Activated CD4-positive, alpha-beta T cell treated with anti-CD3 and anti-CD28 coated beads, Interleukin-2, amount 10 ng/mL, durations not matched to agents 7 days and 5 days (primary cell): ENCODE measurements at places on chromosomes 7 and 10.

DNA sequence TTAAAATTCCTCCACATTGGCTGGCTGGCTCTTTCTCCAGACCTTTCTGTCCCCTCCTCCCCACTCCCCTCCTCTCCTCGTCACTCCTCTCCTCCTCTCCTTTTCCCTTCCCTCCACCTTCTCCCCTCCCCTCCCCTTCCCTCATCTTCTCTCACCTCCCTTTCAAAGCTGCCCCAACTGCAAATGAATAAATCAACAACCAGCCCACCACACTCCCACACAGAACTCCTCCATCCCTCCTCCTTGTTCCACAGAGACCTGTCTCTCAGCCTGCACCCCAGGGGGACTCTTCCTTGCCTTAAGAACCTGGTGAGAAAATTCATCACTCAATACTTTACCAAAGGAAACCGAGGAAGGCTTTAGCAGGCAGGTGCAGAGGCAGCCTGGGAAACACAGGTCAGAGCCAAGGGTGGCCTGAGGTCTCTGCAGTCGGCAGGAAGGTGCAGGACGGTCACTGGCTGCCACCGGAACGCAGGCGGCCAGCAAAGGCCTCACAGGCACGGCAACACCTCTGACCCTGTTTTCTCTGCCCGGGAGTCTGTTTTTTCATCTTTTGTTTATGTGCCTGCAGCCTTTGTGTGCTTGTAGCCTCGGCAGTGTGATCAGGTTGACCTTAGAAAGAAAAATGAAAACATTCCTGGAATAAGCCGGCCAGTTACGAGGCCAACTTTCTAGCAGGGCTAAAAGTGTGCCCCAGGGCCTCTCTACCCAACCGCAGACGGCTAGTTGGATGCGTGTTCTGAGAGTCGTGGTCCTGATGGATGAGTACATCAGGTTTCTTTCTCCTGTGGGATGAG, 207.6 kb upstream of the KLF6 start:
- no peak for DNase-seq

- DNase-seq = no peak
Observed at GRCh38 chr10:132575320-132576201, 38.0 kb downstream of the INPP5A start.

DNA sequence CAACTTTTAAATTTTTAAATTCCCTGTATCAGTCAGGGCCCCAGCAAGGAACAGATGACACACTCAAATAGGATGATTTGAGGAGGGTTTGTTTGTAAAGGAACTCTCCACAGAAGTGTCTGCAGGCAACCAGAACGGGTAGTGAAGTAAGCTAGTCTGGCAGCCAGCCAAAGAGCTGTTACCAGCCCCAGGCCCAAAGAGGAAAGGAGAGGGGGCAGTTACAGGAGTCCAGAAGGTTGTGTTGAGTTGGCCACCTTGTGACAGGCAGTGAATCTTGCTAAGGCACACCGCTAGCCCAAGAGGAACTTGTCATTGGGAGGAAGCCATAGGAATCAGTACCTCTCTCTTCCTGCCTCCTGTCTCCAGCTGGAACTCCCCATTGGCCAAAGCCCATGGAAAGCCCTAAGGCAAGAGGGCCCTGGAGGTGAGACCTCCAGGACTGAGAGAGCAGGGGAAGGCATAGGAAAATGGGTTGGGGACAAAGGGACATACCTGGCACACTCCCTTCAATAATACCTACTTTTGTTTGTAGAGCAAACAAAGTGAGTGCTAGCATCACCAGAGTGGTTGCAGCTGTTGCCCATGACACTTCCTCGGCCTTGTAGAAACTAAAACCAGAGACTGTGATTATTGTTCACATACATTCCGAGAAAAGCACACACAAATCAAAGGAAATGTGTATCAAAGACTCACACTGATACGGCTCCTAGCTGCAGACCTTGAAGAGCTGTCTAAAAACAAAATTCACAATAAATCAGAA, 25.4 kb upstream of the GATAD1 start:
- no peak for DNase-seq

GRCh38 chr10:29763396-29763795, 128.6 kb upstream of the SVIL start:
- no peak for DNase-seq

DNA sequence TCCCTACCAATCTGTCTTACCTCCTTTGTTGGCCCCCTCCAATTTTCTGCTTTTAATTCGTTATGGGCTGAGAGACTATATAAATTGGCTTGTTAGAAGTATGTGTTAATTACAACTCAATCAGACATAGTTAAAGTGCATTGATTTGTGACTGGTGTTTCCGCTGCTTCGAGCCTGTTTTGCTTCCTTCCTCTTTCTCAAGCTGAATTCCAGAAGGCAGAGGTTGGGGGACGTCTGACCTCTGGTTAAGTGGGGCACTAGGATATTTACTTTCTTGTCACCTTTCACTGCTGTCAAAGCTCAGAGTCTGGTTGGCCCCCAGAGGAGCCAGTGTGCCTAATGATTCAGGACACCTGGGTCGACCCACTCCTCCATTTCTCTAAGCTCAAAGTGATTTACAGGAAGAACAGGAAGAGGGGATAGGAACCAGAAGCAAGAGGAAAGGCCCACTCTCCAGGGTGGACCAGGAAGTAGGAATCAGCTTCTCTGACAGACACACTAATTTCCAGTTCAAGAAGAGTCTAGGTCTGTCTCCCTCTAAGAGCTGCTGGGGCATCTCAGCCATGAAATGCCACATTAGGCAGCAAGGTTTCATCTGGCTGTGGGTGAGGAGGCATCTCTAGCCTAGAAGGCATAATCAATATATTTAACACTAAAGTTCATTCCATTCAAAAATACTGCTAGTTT, 397.2 kb upstream of the NPVF start:
- DNase-seq = no peak

GRCh38 chr10:1193561-1193960, 137.4 kb downstream of the WDR37 start:
- DNase-seq = no peak

- no peak for DNase-seq
Observed at GRCh38 chr10:49353026-49353894, 42.6 kb downstream of the DRGX start.

DNA sequence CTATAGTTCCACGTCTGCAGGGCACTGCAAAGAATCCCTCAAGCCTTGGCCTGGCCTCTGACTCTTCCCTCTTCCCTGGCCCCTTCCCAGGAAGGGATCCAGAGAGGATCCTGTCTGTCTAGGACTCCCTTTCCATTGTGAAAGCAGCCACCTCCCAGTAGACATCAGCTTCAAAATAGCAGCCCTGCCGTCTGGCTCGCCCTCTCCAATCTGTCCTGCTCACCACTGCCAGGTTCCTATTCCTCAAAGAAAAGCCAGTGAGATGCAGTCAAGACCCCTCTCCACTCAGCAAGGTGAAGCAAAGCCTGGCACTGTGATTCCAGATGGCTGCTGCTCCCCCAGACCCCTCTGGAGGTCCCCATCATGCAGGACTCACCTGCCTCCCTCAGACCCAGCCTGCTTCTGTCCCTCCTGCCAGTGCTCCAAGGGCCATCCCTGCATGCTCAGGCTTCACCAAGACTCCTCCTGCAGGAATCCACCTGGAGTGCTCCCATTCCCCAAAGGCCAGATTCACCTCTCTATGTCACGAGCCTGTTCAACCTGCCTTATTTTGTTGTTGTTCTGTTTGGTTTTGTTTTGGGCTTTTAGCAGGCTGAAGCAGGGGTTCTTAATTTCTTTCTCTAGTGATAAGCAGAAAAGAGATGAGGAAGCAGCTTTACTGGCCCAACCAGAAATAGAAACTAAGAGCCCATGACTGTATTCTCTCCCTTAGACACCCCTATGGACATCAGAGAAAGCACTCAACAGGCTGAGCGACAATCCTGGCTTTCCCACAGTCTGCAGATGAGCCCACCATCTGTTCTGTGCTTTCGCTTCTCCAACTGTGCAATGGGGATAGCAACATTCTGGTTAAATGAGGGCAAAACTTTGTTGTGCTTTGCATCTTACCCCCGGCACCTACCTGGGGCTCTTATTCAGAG, 305.1 kb downstream of the GRID1 start:
- no peak for DNase-seq

DNA sequence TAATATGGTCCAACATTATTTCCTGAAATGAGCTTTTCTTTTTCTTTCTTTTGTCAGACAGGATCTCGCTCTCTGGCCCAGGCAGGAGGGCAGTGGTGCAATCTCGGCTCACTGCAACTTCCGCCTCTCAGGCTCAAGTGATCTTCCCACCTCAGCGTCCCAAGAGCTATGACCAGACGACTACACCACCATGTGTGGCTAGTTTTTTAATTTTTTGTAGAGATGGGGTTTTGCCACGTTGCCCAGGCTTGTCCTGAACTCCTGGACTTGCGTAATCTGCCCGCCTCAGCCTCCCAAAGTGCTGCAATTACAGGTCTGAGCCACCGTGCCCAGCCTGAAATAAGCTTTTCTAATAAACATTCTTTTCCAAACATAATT, 48.6 kb downstream of the CUL2 start:
- DNase-seq = no peak

DNA sequence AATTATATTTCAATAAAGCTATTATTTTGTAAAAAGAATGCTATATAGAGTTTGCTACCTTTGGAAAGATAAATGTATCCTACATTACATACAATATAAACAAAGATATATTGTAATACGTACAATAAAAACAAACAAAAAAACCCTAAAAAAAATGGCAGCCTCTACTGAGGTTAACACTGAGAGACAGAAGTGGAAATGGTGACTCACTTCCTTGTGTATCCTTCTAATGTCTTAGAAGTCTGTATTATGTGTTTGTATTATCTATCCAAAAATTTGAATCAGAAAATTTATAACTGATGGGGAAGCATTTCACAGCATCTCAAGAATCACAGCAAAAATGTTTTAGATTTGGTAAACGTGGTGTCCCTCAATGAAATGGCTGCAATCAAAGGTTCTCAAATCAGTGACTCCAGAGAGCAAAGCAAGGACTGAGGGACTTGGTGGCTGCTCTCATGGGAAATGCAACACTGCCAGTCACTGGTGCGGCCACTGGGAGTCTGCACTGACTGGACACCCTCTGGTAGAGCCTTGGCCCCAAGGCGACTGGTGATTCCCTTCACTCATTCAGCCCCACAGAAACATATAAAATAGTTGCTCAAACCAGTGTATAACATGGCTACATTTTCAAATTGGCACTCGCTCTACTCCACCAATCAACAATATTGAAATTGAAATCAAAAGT, 53.8 kb downstream of the PANK1 start:
- DNase-seq = no peak

- DNase-seq = no peak
Observed at GRCh38 chr10:61974601-61975390, 73.3 kb downstream of the ARID5B start.

DNA sequence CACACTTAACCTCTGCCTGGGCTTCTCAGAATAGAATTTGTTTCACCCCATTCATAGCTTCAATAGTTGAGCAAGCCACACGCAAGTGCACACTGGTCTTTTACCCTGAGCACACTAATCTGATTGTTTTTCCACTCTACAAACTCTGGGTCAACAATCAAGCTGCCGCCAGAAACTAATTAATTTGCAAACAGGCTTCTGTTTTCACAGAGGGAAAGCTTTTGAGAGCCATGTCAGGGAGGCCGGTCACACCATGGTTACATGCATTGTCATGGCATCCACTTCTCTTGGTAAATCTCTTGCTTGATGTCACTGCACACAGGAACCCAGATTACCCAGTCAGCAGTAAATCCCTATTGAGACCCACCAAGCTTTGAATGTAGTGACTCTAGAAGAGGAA, 154.2 kb downstream of the SEMA3A start:
- DNase-seq = no peak

GRCh38 chr10:89079961-89080360, 89.4 kb downstream of the FAS start:
- no peak for DNase-seq

GRCh38 chr10:88163572-88163971, 300.1 kb downstream of the PTEN start:
- no peak for DNase-seq

GRCh38 chr7:19920166-19920565, 146.7 kb upstream of the TMEM196 start:
- DNase-seq = no peak

GRCh38 chr7:106623853-106624252, 37.1 kb downstream of the CCDC71L start:
- DNase-seq = no peak

DNA sequence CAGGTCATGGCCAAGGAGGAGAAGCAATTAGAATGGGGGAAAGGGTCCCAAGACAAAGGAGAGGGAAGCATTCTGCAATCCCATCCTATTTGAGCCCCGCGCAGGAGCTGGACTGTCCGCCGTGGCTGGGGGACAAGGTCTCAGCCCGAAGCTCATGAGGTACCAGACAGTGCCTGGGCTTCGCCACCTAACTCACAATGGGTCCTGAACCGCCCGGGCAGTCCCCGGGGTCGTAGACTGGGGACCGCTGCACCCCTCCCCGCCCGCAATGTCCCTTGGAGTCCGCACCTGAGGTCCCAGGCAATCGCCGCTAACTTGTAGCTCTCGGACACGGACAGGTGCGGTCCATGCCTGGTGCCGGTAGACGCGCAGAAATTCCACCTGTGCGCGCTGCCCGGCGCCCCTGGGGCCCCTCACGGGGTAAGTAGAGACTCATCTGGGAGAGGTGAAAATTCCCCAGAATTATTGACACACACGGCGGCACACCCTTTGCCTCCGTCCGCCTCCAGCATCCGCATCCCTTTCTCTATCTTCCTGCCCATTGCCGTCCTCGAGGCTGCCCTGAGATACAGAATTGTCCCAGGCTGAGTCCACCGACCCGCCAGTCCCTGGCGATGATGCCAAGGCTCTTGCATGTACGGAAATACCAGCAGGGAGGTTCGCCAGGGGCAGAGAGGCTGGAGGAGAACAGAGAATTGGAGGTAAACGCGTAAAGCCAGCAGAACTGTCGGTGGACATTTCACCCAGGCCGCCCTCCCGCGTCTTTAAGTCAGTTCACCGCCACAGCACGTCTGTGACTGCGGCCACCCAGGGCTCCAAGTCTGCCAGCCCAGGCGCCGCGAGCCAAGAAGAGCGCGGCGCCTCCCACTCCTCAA, 1.8 kb downstream of the CHRM2 start:
- no peak for DNase-seq

- DNase-seq = no peak
Observed at GRCh38 chr10:48496831-48497779, 107.8 kb downstream of the ARHGAP22 start.

DNA sequence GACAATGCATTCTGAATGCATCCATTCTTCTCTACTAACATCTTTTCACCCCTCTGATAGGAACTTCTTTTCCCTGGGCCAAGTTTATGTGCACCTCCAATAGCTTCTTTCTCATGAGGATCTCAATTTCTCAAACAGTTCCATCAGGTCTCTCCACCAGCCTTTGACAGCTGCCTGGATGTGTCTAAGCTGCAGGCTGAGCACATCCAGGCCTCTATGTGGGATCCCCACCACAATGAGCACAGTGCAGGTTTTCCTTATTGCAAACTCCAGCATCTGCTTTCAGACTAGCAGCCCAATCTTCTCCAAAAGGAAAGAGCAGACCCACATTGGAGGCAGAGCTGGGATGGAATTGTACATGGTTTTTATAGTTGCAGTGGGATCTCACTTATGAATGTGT, 145.3 kb upstream of the TBX20 start:
- no peak for DNase-seq

DNA sequence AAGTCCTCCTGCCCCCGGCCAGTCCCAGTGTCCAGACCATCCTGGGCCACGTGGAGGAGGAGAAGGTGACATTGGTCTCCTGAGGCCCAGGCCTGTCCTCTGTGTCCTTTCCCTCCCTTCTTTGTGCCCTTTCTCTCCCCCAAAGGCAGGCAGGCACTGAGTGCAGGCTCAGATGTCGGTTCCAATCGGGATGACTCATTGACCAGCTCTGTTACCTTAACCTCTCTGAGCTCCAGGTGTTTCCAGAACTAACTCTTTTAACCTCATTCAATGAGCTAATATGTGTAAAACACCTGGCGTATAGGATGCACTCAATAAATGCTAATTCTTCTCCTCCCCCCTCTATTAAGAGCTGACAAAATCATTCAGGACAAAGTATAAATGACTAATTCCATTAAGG, 25.7 kb downstream of the MACROH2A2 start:
- DNase-seq = no peak
